ENCODE measurements at places on chromosomes 7 and 10. TPM values are rescaled to one million over a fixed set of nuclear protein-coding genes. Genes with fewer than 3 reads are reported as not detected.

Gene NIPSNAP2
- 38.4 TPM for total RNA-seq

Gene PVRIG
- 52.3 TPM for total RNA-seq

Gene AKR1C2
- 1.0 TPM for total RNA-seq

- H3K27ac ChIP-seq: no peak overlapping the region
- no peak for DNase-seq
- peaks cover 85% of the 10 kb centered on the region for H3K36me3 ChIP-seq
- H3K27me3 ChIP-seq: no peaks in the 10 kb centered on the region
These were observed 11.8 kb downstream of the NANOS1 start for GRCh38 chr10:119041326-119041725.

DNA sequence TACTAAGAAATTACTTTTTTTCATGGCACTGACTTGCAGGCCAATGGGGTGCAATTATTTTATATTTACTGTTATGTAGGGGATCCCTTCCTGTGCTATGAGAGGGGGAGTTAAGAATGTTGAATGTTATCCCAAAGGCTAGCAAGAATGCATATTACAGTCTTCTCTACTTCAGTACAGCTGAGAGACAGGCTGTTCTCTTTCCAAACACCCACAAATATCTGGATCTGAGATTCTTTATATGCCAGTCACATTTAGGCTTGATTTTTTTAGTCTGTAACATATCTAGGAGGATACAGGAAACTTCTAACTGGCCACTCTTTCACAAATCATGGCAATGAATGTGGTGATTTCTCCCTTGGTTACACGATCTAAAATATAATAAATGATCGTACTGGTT lies 266.4 kb upstream of the FZD8 start:
- no peak overlapping the region for H3K4me3 ChIP-seq
- no peak for DNase-seq
- no peaks in the 10 kb centered on the region for H3K36me3 ChIP-seq
- H3K4me1 ChIP-seq: no peaks in the 10 kb centered on the region
- no peaks in the 10 kb centered on the region for H3K27me3 ChIP-seq

GRCh38 chr7:138097064-138097741 lies 20.9 kb downstream of the AKR1D1 start:
- no peak overlapping the region for H3K27ac ChIP-seq
- H3K36me3 ChIP-seq: no peaks in the 10 kb centered on the region
- H3K27me3 ChIP-seq: no peaks in the 10 kb centered on the region
- no peaks in the 10 kb centered on the region for H3K4me1 ChIP-seq
- DNase-seq: no peak
- no peak overlapping the region for H3K4me3 ChIP-seq

Gene PNLIP
- 0.09 TPM for total RNA-seq

GRCh38 chr7:151885202-151885580 lies 8.3 kb upstream of the PRKAG2 start:
- peaks cover 33% of the 10 kb centered on the region for H3K27me3 ChIP-seq
- no peak overlapping the region for H3K4me3 ChIP-seq
- no peak overlapping the region for H3K27ac ChIP-seq
- DNase-seq: no peak

Gene DHX32
- total RNA-seq: 13.6 TPM

Gene NKX2-3
- 0.05 TPM for total RNA-seq

DNA sequence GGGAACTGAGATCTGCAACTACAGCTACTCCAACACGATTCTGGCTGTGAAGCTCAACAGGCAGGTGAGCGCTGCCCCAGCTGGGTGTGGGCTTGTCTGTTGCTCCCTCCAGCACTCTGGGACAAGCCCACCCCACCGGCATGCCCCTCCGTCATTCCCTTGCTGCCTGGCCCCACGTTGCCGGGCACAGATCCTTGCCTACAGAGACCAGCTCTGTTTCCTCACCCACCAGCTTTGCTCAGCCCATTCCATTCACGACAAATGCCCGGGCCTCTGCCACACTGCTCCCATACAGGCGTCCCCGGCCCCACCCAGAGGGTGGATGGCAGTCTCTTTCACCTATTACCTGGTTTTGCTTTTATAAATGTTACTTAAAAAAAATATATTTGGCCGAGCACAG lies 24.6 kb downstream of the WIPI2 start:
- no peak for DNase-seq
- H3K4me3 ChIP-seq: no peak overlapping the region
- H3K27me3 ChIP-seq: no peaks in the 10 kb centered on the region

DNA sequence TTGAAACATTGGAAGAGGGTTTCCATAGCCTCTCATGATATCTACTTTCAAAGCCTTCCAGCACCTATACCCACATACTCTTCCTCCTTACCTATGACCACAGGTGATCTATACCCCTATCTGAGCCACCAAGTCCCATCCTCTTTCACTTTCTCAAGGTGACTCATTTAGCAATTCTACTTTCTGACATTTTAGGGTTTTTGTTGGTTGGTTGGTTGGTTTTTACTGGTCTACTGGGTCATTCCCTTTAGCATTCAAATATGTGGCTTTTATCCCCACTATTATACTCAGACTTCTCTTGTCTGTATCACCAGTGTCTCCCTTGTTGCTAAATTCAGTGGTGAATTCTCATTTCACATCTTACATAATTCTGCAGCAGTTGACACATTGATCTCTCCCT lies 130.4 kb upstream of the STEAP4 start:
- no peaks in the 10 kb centered on the region for H3K4me1 ChIP-seq
- no peak for DNase-seq
- no peaks in the 10 kb centered on the region for H3K36me3 ChIP-seq
- H3K27me3 ChIP-seq: no peaks in the 10 kb centered on the region
- H3K27ac ChIP-seq: no peak overlapping the region
- no peak overlapping the region for H3K4me3 ChIP-seq

Gene ACHE
- 6.9 TPM for total RNA-seq

Gene RPEL1
- total RNA-seq: 0.05 TPM

Gene TMEM270
- 0.09 TPM for total RNA-seq

Gene CALY
- not detected for total RNA-seq

DNA sequence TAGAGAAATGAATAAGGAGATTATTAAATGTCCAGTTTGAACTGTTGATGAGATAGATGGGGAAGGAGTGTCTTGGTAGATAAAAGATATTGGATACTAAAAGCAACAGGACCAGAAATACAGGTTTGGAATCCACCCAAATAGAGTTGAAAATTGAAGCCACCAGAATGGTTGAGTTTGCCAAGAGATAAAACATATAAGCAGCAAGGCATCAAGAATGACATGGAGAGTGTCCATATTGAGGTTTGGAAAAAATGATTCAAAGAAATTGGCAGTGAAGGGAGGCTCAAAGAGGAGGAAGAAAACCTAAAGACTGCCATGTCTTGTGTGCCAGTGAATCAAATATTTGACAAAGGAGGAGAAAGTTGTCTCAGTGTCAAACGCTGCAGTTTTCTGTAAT lies 24.2 kb downstream of the CFAP69 start:
- H3K36me3 ChIP-seq: no peaks in the 10 kb centered on the region
- H3K27me3 ChIP-seq: no peaks in the 10 kb centered on the region
- no peaks in the 10 kb centered on the region for H3K4me1 ChIP-seq
- H3K4me3 ChIP-seq: no peak overlapping the region
- DNase-seq: no peak

Gene DNAH11
- 4.9 TPM for total RNA-seq

DNA sequence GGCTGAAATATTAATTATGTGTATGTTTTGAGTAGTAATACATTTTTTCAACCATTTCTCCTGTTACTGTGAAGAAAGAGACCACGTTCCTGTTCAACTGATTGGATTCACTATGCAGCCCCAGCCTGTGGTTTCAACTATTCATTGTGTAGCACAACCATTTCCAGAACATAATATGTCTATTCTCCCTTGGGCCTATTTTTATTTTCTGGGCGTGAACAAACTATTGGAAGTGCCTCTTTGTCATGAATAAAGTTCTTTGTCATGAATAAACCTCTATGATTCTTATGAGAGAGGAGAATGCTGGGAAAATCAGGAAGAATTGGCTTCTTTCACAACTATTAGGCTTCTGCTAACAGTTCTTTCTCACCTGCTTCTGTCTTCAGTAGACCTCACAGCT lies 152.4 kb downstream of the GNAT3 start:
- no peaks in the 10 kb centered on the region for H3K36me3 ChIP-seq
- no peaks in the 10 kb centered on the region for H3K4me1 ChIP-seq
- H3K27me3 ChIP-seq: no peaks in the 10 kb centered on the region
- no peak for DNase-seq
- no peak overlapping the region for H3K4me3 ChIP-seq
- no peak overlapping the region for H3K27ac ChIP-seq

GRCh38 chr7:21454182-21454581 lies 26.3 kb downstream of the SP4 start:
- H3K4me3 ChIP-seq: no peak overlapping the region
- no peak overlapping the region for H3K27ac ChIP-seq
- DNase-seq: no peak
- H3K4me1 ChIP-seq: no peaks in the 10 kb centered on the region
- peaks cover 32% of the 10 kb centered on the region for H3K36me3 ChIP-seq

DNA sequence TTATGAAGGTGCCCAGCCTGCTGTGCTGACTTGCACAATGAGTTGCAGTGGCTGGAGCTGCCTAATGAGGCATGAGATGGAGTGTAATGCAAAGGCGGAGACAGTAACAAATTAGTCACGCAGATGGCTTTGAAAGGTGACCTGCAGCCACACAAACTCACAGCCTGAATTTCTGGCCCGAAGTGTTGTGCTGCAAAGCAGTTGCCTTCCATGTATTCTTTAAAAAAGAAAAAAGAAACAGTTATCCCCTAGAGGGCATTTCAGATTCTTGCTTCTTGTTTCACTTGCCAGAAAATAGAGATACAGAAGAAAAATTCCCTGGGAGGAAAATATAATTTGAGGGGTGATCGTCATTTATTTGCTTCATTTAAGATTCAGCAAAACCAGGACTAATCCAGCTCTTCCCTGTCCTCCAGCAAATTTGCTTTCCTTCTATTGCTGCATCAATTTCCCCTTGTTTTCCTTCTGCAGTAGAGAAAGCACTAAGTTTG lies 239.9 kb downstream of the ADRA2A start:
- no peaks in the 10 kb centered on the region for H3K4me1 ChIP-seq
- no peaks in the 10 kb centered on the region for H3K36me3 ChIP-seq
- DNase-seq: no peak
- H3K27me3 ChIP-seq: no peaks in the 10 kb centered on the region
- no peak overlapping the region for H3K27ac ChIP-seq
- no peak overlapping the region for H3K4me3 ChIP-seq

Gene COL26A1
- 3.0 TPM for total RNA-seq

Gene PRKAG2
- 5.1 TPM for total RNA-seq

GRCh38 chr7:77428777-77429231 lies 12.7 kb upstream of the GSAP start:
- DNase-seq: no peak
- no peak overlapping the region for H3K4me3 ChIP-seq
- no peaks in the 10 kb centered on the region for H3K36me3 ChIP-seq
- no peaks in the 10 kb centered on the region for H3K27me3 ChIP-seq
- no peak overlapping the region for H3K27ac ChIP-seq

Gene PAOX
- 2.9 TPM for total RNA-seq

Gene SMO
- 11.7 TPM for total RNA-seq

Gene ADCY1
- total RNA-seq: 0.38 TPM

Gene OPN4
- under 0.01 TPM for total RNA-seq

- H3K36me3 ChIP-seq: no peaks in the 10 kb centered on the region
- H3K4me1 ChIP-seq: peaks cover 5% of the 10 kb centered on the region
- H3K27ac ChIP-seq: peak overlapping the region; percentile 58
- DNase-seq: peak; percentile 42
These were observed 9.1 kb upstream of the CSGALNACT2 start for GRCh38 chr10:43128958-43129706.

Gene GPRIN2
- 0.24 TPM for total RNA-seq

DNA sequence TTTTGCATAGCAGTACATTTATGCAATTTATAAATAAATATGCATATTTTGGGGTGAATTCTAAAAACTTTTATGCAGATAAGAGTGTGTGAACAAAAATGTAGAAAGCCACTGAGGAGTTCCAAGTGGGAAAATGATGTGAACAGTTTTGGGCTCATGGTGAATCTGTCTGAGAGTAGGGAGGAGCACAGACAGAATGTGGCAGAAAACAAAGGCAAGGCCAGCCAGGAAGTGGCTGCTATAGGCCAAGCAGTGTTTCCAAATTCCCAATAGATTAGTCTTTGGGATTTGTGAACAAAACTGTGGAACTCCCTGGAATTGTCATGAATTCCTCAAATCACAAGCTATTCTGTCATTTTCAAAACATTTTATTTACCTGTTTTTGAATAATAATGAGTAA lies 73.6 kb upstream of the AMPH start:
- no peak for DNase-seq
- no peak overlapping the region for H3K4me3 ChIP-seq
- no peaks in the 10 kb centered on the region for H3K27me3 ChIP-seq
- no peaks in the 10 kb centered on the region for H3K4me1 ChIP-seq
- H3K27ac ChIP-seq: no peak overlapping the region

DNA sequence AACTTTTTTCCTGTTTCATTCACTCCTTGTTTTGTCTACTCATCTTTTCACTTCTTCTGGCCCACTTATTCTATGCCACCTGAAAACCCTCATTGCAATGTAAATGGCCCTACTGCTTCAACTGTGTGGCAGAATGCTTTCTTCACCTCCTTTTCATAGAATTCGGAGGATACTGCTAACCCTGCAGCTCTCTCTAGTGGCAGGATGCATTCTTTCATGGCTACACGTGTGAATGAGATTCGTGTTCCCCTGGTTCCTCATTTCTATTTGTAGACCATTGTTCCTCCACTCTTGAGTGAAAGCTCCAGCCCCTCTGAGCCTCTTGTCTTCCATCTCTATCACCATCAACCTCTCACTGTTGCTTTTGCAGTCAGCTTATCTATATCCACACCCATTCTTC lies 20.9 kb upstream of the CYP26C1 start:
- H3K4me3 ChIP-seq: no peak overlapping the region
- H3K27ac ChIP-seq: no peak overlapping the region
- H3K27me3 ChIP-seq: no peaks in the 10 kb centered on the region
- no peaks in the 10 kb centered on the region for H3K4me1 ChIP-seq
- no peaks in the 10 kb centered on the region for H3K36me3 ChIP-seq
